ENCODE measurements at places on chromosomes 11 and 22.
A peak's percentile ranks its signal among the peaks of the same experiment; 100 is the strongest.

DNA sequence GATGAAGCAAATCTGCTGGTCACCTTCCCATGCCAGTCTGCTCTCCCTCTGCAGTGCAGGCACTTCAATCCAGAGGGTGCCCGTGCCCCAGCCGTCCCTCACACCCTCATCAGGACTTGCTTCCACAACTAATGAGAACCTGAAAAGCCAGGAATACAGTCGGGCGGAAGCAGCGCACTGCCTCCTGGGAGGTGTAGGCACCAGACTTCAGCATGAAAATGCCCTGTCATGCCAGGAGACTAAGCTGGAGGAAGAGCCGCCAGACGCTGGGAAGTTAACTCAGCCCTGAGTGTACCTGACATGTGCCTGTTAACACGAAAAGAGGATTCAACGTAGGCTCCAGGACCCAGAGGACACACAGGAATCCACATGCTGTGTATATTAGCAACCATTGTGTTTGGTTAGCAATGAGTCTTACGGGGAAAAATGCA, 40.1 kb upstream of the FLI1 start:
- DNase-seq: peak; percentile 86

- peak; percentile 14 for DNase-seq
Observed at GRCh38 chr22:49091917-49092545, 735.6 kb downstream of the BRD1 start.

GRCh38 chr11:92663539-92663938, 305.9 kb upstream of the MTNR1B start:
- DNase-seq: no peak

- no peak for DNase-seq
Observed at GRCh38 chr22:49994361-49995040, 18.1 kb downstream of the IL17REL start.

DNA sequence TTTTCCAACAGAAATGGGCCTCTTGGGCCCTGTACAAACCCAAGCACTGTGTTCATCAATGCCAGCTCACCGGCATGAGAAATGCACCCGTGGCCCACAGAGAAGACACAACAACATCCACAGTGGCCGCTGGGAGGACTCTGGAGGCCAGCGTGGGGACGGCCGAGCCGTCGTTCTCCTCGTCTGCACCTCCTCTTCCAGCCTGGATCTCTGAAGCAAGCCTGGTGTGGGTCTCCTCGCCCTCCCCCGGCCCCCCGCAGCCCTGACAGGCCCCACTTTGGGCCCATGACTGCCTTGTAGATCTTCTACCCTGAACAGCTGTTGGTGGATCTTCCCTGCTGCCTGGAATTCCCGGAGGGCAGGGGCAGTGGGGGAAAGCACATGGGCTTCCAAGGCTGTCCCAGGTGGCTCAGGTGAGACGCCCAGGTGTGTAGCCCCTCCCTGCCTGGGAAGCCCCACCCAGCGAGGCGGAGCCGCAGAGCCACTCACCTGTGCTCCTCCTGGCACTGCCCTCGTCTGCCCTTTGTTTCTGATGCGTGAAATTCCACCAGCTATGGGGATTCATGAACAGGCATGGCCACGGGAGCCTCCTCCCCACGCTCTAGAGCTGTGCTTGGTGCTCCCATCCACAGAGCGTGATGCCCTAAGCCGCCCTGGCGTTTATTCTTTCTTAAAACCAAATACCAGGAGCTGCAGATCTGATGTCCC, 225.9 kb downstream of the BRD1 start:
- DNase-seq: no peak

DNA sequence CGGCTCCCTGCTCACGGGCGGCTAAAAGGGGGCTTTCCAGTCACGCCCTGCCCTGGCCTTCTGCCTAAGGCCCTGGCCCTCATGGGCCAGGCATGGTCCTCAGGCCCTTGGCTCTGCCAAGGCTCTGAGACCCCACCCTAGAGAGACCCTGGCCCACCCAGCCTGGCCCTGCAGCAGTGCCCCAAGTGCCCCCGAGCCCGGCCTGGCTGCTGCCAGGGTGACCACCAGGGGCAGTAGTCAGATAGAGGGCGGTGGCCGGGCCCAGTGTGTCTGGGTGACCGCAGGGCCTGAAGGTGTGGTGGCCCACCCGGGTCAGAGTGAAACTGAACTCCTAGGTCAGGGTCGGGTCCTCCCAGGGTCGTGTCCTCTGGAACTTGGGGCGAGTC, 29.4 kb upstream of the CCDC188 start:
- DNase-seq: no peak

All from Right ventricle myocardium inferior (tissue), 1 donor.